PC-9 (cell line): ENCODE measurements at places on chromosomes 7 and 10. TPM values are rescaled to one million over a fixed set of nuclear protein-coding genes. Genes with fewer than 3 reads are reported as not detected.

The TMEM273 gene
- total RNA-seq, result 0.26 and 2.2 TPM in 2 replicates

The ACBD7 gene
- 5.9 and 8.2 TPM in 2 replicates for total RNA-seq

- DNase-seq, result no peak
These were observed 3.1 kb downstream of the ASB15 start for GRCh38 chr7:123604739-123605138.

- DNase-seq, result no peak
These were observed 19.4 kb downstream of the CDK13 start for GRCh38 chr7:39969431-39969830.

DNA sequence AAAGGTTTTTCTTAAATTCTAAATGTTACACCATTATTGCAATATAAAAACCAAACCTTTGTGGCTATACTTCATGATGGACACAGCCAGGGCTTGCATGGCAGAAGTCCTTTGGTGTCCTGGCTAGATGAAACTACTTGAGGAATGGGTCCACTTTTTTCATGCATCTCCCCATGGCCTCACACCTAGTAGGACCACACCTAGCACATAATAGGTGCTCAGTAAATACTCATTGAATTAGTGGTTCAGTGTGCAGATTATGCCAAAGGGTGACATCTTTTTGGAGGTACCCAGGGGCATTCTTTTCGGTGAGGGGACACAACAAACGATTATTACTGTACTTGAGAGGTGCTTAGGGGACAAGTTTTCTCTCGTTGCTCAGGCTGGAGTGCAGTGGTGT is 20.7 kb upstream of the SRGN start:
- no peak for DNase-seq

GRCh38 chr7:128954830-128955802 is 17.4 kb downstream of the IRF5 start:
- DNase-seq, result no peak

- no peak for DNase-seq
These were observed 93.5 kb downstream of the TNS3 start for GRCh38 chr7:47488201-47488968.

DNA sequence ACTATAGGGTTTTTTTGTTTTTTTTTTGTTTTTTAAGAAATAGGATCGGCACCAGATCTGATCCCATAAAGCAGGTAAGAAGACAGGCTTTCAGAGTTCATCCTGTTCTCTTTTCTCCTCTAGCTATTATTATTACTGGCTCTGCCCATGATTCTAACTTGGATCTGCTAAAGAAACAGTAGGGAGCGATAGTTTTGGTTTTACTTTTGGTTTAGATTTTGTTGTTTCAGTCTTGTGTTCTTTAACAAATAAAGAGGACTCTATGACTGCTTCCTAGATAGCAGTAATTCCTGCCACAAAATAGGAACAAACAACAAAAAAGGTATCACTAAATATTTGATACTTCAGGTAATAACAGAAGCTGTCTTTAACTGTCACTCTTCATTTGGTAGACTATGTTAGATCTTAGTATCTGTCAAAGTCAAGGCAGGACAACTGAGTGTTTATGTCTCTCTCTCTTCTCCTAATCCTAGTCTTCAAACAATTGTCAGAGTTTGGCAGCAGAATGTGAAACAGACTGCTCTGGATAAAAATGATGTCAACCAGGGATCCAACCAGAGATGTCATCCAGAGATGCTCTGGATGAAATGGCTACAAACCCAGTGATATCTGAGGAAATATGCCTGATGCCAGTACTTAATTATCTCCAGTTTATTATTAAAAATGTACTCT is 99.8 kb downstream of the KMT2C start:
- DNase-seq, result no peak

DNA sequence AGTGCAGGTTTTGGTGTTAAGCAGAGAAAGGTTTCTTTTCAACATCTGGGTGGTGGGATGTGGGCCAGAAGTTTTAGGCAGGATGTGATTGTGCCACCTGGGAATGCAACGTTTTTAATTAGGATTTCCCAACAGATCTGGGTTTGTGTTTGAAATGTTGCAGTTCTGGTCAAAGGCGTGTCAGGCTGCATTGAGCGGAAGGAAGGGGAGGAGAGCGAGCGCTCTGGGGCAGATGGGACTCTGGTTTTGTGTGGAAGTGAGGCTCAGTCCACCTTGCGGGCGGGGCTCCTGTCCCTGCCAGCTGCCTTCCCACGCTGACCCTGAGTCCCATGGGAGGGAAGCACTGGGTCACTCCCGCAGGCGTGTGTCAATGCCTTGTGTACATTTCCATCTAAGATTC is 767.7 kb downstream of the KCNMA1 start:
- no peak for DNase-seq

The DLX5 gene
- not detected in 2 replicates for total RNA-seq

The C10orf90 gene
- total RNA-seq, result 0.59 TPM in 1 of 2 replicates, not detected in the other

The C10orf53 gene
- total RNA-seq, result not detected in 2 replicates

The SPDYE9 gene
- total RNA-seq, result not detected in 2 replicates

The ADRB1 gene
- 0.45 and 0.48 TPM in 2 replicates for total RNA-seq

DNA sequence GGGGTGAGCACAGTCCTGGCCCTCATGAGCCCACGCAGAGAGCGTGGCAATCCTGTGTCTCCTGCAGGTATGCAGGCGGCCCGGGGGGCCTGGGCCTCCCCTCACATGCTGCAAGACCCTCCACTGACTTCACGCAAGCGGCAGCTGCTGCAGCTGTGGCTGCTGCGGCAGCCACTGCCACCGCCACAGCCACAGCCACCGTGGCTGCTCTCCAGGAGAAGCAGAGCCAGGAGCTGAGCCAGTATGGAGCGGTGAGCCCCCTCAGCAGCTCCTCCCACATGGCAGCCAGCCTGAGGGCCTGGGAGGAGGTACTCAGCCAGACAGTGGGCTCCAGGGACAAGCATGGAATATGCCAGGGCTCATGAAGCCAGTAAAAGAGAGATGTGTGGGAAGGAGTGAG is 8.7 kb downstream of the ZMIZ2 start:
- no peak for DNase-seq

The VAX1 gene
- not detected in 2 replicates for total RNA-seq

DNA sequence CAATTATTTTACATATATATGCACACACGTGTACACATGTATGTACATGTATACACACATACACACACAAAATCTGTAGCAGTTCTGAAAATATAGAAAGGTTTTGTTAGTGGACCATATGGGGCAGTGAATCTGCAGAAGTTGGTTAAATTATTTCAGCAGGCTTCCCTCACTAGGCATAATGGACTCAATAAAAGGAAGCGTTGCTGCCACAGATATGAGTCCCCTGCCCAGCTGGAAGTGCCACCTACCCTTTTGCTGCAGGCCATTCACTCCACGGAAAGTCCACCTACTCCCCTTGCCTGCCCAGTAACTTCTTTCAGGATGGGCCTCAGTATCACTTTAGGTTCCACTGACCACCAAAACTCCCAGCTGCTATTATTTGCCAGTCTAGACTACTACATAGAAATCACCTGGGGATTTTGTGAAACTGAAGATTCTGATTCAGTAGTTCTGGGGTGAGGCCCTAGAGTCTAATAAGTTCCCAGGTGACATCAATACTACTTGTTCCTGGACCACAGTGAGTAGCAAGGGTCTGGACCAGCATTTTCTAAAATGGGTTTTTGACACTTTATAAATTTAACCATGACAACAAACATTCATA is 29.3 kb upstream of the CROT start:
- DNase-seq, result no peak

The GJD4 gene
- total RNA-seq, result not detected in 2 replicates

DNA sequence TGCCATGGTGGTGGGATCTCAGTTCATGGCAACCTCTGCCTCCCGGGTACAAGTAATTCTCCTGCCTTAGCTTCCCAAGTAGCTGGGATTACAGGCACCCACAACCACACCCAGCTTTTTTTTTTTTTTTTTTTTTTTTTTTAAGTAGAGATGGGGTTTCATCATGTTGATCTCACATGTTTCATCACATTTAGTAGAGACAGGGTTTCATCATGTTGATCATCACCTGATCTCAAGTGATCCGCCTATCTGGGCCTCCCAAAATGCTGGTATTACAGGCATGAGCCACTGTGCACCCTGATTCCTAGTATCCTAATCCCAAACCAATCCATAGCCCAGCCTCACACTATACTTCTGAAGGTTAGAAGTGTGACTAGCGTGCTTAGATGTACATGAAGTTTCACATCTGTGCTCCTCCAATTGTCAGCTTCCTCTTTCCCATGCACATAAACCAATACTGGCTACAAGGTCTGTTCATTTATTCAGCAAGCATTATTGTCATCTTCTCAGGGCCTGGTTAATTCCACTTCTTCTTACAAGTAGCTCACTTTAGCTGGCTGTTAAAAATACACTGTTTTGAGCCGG is 6.8 kb upstream of the NAT16 start:
- DNase-seq, result no peak

DNA sequence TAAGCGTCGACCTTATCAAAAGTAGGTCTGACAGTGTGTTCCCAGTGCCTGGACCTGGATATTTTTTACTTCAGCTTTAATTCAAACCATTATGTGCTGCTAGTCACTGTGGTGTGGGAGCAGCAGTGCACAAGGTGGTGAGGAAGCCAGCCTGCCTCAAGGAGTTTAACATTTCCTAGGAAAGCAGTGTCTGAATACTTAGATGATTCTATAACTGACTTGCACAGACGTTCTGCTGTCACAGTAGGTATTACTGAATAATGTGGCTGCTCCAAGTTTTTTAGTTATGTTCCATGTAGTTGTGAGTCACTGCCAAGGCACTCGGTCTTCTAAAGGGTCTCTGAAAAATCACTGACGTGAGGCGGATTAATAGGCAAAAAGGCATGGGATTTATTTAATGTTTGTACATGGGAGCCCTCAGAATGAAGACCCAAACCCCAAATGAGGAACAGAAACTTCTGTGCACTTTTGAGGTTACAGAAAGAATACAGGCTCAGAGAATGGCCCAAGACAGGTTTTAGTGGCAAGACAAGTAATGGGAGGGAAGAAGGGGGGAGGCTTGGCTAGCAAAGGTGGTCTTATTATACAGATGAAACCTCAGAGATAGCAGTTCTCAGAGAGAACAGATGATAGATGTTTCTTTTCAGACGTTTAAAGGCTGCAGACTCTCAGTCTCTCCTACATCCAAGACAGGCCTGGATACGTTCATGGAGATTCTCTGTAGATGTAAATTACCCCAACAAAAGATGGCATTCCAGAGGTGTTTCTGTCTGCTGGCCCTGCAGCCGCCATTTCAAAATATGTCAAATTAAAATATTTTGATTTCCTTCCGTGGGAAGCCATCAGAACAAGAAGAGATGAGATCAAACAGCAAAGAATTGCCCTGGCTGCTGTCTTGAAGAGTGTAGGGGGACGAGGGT is 209.3 kb downstream of the SDK1 start:
- DNase-seq, result no peak

The ZCWPW1 gene
- total RNA-seq, result 7.4 TPM in 2 replicates

DNA sequence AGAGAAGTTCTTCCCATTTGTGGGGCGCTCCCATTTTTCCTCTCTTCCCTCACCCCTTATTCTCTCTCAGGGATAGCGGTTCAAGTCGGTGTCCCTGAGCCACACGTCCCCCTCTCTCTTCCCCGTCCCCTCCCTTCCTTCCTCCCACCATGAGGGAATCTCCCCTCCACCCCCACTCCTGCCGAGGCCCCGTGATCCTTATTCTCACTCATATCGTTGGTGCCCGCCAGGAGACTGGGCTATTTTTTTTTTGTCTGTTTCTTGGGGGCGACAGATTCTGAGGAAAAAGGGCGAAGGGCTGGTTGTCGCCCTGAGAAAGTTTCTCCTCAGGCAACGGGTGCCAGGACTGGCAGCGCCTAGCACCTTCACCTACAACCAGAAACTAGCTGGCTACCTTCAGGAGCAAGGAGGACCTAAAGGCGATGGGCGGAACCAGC is 723 bp downstream of the ZCWPW1 start:
- no peak for DNase-seq

- no peak for DNase-seq
These were observed 6.9 kb upstream of the VDAC2 start for GRCh38 chr10:75203724-75204123.
